Stimulated activated CD8-positive, alpha-beta memory T cell treated with anti-CD3 and anti-CD28 coated beads, Interleukin-2, amount 100 ng/mL, for 48 hours (primary cell): ENCODE measurements at places on chromosomes 6 and 20.

- no peak for DNase-seq
Observed at GRCh38 chr6:14550410-14550809, 432.8 kb downstream of the CD83 start.

DNA sequence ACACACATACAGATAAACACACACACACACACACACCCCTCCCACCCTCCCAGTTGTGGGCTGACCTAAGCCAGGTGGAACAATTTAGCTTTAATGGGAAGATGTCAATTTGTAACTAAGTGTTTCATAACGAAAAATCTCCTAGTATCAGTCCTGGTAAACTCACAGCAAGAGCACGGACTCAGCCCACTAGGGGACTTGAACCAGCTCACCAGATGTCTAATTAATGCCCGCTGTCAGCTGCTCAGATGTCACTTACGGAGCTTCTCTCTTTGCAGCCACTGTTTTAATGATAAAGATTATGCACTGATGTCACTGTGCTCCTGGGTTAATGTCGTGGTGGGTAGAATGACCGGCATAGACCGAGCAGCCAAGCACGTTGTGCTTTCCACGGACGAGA is 116.6 kb upstream of the INSM1 start:
- DNase-seq = no peak

DNA sequence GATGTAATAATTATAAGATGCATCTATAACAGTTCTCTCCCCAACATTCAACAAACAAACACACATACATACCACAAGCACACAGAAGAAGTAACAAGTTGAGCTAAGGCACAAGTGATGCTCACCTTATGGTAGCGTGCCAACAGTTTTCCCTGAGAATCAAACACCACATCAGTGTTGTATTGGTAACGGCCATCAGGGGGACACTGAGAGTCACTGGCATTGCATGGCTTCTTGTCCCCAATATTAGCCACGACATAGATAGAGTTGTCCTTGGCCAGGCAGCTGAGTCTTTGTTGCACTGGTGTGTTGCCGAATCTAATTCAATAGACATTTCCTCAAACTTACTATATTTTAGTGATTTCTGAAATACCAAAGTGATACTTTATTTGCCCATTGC is 14.8 kb upstream of the VNN1 start:
- DNase-seq = no peak

- DNase-seq = no peak
Observed at GRCh38 chr6:74073429-74073828, 377.4 kb downstream of the CD109 start.

GRCh38 chr6:136846046-136846445 is 23.7 kb downstream of the PEX7 start:
- no peak for DNase-seq

GRCh38 chr20:35467339-35468224 is 12.2 kb downstream of the CEP250 start:
- no peak for DNase-seq

GRCh38 chr6:100488244-100488643 is 23.5 kb upstream of the SIM1 start:
- DNase-seq = no peak

DNA sequence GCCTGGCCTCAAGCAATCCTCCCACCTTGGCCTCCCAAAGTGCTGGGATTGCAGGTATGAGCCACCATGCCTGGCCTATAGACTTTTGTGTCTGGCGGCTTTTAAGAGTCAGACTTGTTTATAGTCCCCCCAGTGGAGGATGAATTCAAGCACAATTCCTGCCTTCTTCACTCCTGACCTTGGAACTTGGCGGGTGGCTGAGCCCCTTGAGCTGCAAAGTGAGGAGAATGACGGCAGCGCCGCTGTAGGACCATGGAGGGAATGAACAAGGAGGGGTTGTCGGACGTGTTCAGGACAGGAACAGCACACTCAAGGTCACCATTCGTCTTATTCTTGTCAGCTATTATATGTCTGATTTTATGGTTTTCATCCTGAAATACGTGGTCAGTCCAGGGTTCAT is 265.4 kb downstream of the CDH4 start:
- no peak for DNase-seq

GRCh38 chr6:112216662-112217551 is 37.5 kb downstream of the LAMA4 start:
- no peak for DNase-seq

DNA sequence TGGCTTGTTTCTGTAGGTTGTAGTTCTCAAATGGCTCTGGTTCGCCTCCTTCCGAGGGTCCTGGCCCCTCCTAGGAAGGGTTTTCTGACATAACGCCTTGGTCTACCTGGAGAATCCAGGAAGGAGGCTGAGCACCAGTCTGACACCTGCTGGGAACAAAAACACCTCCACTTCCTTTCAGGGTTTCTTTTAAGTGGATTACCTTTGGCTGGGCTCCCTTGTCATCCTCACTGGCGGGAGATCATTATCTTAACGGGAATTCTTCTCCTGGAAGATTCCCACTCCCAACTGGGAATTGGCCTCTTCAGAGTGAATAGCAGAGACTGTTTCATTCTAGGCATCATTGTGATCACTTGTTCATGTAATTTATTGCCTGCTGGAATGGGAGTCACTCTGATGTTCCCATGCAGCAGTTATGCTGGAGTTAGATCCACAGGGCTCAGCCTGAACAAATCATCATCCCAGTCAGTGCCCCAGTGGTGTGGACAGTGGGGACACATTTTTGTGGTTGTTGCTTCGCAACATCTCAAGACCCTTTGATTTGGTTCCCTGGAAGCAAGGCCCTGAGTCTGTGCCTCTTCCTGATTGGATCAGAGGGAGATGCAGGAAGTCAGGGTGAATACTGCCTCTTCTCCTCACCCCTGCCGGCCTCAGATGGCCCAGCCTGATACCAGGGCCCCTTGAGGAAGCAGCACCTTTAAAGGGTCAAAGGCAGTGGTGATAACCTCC is 49.1 kb downstream of the LYRM2 start:
- no peak for DNase-seq

DNA sequence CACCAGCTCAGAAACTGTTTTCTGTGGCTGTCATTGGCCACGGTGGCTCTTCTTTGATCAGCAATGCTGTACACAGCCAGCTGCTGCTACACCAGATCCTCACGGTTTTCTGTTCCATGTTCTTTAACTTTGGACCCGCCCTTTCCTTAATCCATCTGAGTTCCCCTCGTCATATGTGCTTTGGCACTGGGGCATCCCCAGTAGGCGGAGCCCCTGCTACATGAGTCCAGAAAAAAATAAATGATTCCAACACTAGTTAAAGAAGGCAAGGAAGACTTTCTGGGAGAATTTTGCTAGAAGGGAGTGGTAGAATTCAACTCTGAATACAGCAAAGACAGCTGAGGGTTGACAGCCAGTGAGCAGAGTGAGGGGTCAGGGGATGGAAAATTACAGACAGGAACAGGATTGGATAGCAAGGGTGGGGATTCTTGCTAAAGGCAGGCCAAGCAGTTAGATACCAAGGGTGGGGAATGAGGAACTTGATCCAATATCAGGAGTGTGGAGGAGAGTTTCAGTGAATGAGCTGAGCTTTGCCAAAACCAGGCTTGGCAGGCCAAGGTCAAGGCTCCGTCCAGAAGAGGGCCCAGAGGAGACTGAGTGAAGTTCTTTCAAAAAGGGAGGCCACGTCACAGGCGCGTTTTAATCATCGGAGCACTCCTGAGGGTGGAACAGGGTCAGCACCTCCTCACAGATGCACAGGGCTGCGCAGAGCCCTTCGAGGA is 391.8 kb downstream of the CDH4 start:
- no peak for DNase-seq

DNA sequence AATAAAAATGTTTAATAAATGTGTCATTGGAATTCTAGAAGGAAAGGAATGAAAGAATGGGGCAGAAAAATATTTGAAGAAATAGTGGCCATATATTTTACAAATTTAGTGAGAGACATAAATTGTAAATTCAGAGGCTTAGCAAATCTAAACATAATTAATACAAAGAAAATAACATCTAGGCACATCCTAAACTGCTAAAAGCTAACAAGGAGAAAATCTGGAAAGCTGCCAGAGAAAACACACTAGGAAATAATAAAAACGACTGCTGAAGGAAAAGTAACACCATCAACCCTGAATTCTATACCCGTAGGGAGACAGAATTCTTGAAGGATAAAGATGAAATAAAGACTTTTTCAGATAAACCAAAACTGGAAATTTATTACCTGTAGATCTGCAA is 23.8 kb downstream of the CYB5R4 start:
- DNase-seq = no peak

- no peak for DNase-seq
Observed at GRCh38 chr6:4371207-4371921, 236.0 kb upstream of the ECI2 start.

DNA sequence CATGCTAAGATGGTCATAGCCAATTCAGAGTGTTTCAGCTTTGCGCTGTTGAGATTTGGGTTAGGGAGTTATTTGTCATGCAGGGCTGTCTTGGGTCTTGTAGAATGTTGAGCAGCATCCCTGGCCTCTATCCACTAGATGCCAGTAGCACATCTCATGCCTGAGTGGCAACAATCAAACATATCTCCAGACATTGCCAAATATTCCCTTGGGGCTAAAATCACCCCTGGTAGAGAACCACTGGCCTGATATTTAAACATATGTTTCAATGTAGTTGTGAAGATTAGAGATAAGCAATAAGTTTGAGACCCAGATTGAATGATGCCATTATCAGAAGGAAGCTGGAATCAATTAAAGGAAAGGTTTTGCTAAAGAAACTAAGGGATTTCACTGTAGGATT is 463.3 kb downstream of the DOK5 start:
- DNase-seq = no peak

DNA sequence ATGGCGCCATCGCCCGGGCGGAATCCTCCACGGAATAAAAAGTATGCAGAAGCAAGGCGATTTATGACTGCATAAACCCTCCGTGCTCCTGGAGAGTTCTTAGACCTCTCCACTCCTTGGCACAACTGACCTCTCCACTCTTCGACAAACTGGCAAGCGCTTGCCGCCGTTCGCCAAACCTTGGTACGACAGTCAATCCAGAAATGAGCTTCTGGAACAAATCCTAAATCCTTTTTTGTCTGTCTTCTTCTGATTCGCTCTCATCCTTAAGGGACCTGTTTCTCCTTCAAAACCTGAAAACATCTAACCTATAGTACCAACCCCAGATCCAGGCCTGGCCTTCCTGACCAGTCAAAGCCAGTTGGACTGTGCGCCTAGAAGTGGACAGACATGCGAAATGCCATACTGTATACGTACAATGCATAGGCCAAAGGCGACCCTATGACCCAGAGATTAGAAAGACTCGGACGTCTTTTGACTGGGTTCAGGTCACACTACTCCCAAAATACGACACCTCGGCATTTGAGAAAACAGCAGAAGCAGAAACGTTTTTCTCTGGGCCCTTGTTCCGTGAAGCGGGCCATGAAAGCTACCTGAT is 59.4 kb downstream of the TRIM27 start:
- no peak for DNase-seq

DNA sequence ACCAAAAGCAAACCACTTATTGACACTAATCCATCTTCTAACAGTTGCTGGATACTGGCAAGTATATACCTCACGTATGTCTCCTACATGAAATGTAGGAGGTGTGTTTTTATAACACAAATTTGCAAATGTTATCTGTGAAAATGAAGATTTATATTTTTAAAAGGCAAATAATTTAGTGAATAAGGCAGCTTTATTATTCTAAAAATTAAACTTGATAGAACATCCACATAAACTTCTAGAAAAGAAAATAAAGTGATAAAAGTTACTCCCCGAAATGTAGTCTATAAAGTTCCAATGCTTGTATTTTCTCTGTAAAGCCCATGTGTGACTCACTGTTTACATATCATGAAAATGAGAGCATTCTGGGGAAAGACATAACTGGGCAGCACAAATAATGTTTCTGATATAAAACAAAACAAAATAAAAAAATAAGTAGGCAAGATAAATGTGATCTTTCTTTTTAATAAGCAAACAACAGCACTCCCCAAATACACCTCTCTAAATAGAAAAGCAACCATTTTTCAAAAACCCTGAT is 84.4 kb downstream of the MAP7 start:
- DNase-seq = no peak

DNA sequence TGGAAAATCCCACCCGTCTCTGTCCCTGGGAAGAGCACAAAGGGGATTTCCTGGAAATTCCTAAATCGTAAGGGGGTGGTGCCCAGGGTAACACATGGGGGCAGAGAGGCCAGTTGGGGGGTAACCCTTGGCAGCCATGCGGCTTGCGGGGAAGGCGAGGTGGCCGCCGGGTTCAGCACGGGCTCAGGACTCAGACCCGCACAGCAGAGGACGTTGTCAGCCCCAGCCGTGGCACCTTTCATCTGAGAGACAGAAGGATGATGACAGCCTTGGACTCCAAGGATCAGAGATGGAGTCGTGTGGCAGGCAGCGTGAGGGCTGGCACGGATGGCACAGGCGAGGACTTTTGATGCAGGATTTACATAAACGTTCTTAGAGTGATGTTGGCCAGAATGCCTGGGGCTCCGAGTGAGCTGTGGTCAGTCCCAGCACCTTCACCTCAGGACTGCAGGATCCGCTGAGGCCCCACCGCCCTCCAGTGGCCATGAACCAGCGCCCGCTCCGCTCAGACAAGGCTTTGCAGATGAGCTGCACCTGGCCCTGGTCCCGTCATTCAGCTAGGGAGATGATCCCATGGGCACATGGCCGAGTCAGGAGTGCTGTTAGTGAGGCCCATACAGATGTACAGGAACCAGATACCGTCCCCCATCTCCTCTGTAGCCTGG is 190.3 kb downstream of the TAF4 start:
- DNase-seq = no peak

- DNase-seq = no peak
Observed at GRCh38 chr6:108117427-108118358, 43.2 kb upstream of the OSTM1 start.

GRCh38 chr6:13913226-13914001 is 11.3 kb upstream of the RNF182 start:
- no peak for DNase-seq

- no peak for DNase-seq
Observed at GRCh38 chr6:89308525-89309395, 6.3 kb downstream of the GABRR2 start.

GRCh38 chr6:37668251-37668650 is 29.4 kb downstream of the MDGA1 start:
- DNase-seq = no peak

GRCh38 chr20:8385247-8385646 is 253.2 kb downstream of the PLCB1 start:
- DNase-seq = no peak

DNA sequence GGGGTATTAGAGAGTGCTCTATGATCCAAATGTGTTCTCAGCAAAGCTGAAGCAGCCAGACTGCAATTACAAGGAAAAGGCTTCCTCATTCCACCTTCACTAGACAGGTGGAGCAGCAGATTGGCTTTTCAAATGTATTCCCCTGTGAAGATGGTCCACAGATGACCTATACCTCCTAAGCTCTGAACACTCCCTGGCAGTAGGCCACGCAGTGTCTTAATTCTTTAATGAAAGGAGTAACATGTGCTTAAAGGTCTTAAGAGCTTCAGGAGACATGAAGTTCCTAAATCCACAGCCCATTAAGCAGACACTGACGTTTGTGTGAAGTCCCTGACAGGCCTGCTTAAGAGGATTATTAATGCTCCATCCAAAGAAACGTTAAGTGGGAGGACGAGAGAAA is 138.9 kb upstream of the NUP153 start:
- no peak for DNase-seq

GRCh38 chr6:144123421-144123820 is 26.9 kb upstream of the STX11 start:
- DNase-seq = no peak

- no peak for DNase-seq
Observed at GRCh38 chr6:110547266-110547964, 71.0 kb upstream of the SLC22A16 start.
